ENCODE measurements at places on chromosomes 3 and 15. TPM values are rescaled to one million over a fixed set of nuclear protein-coding genes. Genes with fewer than 3 reads are reported as not detected.

The ACOX2 gene
- total RNA-seq: 0.34 TPM

DNA sequence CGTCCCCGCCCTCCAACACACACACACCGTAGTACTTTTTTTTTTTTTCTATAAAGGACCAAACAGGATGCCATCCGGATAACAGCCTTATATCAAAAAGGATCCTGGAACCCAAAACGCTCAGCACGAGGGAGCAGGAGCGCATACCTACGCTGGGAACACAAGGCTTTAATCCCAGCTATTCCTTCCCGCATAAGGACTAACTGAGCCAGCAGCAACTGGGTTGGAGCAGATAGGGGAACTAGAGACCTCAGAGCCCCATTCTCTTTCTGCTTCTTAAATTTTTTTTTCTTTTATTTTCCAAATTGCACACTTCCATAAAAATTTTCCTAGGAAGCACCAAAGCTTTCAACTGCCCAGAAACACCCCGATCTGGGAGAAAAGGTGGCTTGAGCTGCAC is 1.3 kb downstream of the TRANK1 start:
- DNase-seq: no peak

GRCh38 chr15:68598171-68599152 is 19.7 kb downstream of the CORO2B start:
- no peak for DNase-seq

DNA sequence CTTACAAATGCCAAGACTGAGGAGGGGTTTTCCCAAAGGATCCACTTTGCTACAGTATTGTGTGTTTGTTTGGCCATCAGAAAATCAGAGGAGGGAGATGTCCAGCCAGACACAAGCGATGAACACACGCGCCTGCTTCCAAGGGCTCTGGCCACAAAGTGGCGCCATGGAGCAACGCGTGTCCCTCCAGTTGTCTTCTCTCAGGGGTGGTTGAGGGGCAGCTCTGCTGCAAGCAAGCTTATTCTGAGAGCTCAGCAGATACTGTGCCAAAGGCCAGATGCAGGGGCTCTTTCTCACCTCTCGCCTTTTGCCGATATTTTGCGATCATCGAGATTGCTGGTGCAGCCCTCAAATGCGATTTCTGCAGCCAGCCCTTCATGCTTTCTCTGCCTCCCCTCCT is 88.9 kb upstream of the OSBPL11 start:
- no peak for DNase-seq

GRCh38 chr15:80163217-80163616 is 10.4 kb downstream of the FAH start:
- DNase-seq: no peak

DNA sequence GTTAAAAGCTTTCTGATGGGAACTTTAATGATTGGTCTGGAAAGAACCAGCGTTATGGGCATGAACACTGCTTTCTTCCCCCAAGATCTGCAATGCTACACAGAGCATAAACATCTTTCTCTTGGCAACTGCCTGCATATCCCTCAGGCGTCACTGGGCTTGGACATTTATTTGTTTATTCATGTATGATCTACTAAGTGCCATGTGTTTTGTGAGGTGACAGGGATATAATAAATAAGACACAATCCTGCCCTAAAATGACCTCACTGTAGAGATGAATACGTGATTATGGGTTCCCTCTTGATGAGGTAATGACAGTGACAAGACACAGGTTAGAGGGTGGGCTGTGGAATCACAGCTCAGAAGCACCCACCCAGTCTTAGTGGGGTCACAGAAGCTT is 485.3 kb downstream of the PDCD6IP start:
- DNase-seq: no peak
